ENCODE measurements at places on chromosomes 3 and 15.

DNA sequence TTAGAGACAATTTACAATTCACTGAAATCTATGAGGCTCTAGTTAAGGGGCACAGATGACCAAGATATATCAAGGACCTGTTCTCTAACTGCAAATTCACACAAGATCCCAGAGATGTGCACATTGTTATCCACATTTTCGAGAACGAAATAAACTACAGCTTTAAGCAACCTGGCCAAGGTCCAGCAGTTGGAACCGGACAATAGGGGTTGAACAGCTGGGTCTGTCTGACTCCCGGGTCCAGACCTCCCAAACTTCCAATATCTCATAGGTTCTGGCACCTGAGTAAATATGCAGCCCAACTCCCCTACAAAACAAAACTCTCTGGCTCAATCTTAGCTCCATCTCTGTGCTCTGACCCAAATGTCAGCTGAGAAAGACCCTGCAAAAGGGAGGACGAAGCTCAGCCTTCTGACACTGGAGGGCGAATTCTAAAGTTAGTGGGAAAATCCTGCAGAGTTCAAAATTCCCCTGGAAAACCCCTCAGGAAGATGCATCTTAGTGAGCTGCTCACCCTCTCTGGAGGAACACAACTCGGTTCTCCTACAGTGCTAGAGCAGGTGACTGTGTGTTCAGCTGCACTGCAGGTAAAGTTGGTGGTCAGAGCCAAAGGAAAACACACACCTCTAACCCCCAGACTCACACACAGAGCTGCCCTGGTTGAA lies 14.2 kb upstream of the SPATA12 start:
- DNase-seq = no peak

DNA sequence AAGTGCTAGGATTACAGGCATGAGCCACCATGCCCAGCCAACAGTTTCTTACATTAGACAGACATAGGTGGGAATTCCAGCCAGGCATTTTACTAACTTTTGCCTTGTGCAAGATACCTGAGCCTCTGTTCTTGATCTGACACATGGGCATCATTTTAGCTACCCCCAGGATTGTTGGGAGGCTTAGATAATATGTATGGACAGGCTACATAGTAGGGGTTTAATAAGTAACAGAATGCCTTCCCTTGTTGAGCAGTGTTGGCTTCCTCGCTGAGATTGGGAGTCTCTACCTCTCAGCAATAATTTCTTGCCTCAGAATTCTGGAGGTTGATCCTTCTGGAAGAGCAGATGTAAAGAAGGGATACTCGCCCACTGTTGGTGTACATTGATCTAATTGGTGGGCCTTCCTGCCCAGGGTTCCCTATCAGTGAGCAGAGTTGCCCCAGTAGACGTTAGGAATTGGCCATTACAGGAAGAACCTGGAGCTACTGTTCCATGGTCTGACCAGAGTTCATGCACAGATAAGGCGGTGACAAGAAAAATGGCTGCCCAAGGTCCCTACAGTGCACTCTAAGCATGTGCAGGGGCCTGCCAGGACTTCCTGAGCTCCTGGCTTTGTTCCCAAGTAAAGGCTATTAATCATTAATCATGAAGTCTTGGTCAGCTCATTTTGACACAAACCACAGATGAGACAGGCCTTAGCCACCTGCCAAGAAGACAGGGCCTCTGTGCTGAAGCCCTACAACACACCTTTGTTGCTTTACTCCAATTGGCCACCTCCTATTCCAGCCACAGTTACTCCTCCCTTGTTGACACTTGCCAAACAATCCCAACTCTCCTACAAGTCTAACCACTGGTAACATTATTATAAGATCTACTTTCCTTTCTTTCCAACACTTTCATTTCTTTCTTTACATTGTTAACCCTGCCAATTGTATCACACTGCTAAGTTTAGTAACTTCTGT lies 5.0 kb upstream of the IL17RE start:
- no peak for DNase-seq

DNA sequence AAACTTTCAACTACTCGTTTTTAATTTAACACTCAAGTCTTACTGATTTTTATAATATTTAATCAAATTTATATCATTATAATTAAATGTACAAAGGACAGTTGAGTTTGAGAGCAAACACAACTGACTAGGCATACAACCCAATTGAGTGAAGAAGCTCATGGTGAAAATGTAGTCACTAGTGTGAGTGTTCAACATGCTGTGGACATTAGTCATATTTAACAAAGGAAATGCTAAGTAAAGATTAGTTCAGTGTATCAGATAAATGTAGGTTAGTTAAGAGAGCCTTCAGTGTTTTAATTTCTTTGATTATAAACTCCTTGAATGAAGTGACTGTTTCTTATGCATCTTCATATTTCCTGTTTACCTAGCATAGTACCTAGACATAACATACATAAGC lies 444.2 kb upstream of the GOLIM4 start:
- DNase-seq = no peak

- no peak for DNase-seq
These were observed 68.9 kb downstream of the HERC1 start for GRCh38 chr15:63764804-63765311.

DNA sequence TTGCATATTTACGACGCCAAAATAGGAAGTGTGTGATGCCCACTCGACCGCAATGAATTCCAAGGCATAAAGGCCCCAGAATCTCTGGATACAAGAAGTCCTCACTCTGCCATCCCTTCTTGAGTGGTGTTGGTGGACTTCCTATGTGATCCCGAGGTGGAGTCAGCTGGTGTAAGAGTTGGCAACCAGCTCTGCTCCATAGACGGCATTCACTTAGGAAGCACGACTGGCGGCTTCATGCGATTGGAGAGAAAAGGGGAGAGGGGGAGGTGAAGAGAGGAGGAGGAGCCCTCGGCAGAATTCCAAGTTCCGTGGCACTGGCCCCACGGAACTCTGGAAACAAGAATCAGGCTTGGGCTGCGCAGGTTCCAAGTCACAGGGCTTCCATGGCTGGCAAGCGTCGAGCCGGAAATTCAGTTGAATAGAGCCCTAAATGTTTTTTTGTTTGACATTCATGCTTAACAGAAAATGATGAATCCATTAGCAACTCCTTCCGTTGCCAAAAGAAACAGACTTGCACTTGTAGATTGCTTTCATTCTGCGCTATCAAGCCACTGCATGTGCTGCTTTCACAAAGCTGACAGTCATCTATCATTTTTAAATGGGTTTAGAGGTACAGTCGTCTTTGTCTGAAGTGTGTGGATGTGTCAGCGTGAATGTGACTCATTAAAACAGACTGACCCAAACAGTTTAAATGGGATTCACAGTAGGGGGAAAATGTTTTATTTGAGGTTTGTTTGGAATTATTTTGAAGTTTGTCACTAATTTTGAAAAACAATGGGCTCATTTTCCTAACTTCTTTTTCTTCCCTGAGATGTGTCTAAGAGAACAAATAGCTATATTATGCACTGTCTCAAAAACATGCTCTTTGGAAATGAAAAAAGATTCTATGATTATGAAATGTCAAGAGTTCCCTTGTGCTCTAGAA lies 428.3 kb upstream of the ATP11B start:
- DNase-seq = no peak

GRCh38 chr3:44111482-44111881 lies 130.2 kb upstream of the TOPAZ1 start:
- DNase-seq = no peak

GRCh38 chr3:150237490-150237889 lies 170.6 kb upstream of the TSC22D2 start:
- DNase-seq = no peak

- DNase-seq = no peak
These were observed 67.9 kb upstream of the HEG1 start for GRCh38 chr3:125123451-125124305.

DNA sequence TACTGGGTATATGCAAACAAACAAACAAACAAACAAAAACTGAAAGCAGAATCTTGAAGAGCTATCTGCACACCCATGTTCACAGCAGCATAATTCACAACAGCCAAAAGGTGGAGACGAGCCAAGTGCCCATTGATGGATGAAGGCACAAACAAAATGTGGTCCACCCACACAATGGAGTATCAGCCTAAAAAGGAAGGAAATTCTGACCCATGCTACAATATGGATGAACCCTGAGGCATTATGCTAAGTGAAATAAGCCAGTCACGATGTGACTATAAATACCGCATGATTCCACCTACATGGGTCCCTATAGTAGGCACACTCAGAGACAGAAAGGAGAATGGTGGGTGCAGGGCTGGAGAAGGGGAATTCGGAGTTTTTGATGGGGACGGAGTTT lies 24.1 kb downstream of the XPC start:
- no peak for DNase-seq

GRCh38 chr15:84669726-84670125 lies 11.7 kb upstream of the NMB start:
- no peak for DNase-seq

DNA sequence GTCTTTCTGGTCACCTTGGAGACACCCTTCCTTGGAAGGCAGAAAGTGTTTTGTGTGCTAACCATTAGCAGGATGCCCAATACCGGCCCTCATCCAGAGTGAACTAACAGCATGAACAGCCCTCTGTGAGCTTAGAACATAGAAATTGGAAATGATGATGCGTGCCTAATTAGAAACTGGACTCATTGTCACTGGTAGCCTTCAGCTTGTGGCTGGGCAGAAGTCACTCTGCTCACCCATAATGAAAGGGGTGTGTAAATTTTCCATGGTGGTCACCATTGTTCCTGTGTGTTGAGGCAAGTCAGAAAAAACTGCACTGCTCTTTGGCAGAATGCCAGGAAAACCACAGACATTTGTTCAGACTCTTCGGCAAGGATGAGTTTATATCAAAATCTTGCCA lies 74.7 kb upstream of the CNTN4 start:
- DNase-seq = no peak

DNA sequence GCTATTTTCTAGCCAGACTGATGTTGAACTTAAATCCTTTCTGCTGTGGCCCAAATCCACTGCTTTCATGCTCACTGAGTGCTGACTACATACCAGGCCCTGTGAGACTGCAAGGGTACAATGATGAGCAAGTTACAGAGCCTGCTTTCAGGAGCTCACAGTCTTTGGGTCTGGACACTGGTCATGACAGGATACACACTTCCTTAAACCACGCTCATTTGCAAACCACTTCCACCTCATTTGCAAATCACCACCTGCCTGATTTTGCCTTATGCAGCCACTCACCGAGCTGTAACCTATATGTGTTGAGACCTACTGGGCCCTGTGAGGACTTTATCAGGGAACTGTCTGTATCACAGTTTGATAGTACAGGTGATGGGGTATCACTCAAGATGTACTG lies 50.2 kb upstream of the LRRC58 start:
- DNase-seq = no peak

- DNase-seq = no peak
These were observed 5.3 kb downstream of the RAF1 start for GRCh38 chr3:12658593-12659058.

DNA sequence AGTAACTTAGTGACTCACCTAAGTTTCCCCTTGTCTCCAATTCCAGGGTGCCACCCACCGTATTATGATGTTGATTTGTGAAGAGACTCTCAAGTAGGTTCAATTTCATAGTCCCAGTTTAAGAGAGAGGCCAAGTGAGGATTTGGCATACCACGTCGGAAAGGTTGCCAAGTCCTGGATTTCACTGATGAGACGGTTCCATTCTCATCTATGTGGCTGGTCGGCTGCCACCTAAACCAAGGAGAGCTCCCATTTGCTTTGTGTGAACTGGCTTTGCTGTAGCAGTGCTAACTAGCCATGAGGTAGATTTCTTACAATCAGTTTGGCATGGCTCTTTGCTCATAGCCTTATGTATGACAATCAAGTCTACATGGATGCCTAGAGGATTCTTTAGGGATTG lies 653.6 kb downstream of the NLGN1 start:
- no peak for DNase-seq

- DNase-seq = no peak
These were observed 17.1 kb downstream of the CD80 start for GRCh38 chr3:119542168-119542767.

DNA sequence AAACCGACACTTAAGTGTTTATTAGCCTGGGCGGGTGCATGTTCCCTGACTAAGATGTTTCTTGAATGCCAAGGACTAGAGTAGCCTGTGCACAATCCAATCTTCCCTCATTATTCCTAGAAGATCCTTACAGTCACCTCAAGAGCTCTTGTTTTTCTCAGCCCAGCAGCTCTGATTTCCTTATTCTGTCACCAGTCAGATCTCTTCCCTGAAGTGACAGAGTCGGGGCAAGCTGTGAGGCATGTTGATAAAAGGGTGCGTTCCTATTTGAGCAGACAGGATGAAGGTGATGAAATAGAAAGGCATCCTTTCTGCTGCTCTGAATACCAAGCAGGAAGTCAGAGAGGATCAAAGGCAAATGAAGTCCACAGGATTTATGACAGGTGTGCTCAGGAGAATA lies 125.6 kb upstream of the MCTP2 start:
- no peak for DNase-seq

DNA sequence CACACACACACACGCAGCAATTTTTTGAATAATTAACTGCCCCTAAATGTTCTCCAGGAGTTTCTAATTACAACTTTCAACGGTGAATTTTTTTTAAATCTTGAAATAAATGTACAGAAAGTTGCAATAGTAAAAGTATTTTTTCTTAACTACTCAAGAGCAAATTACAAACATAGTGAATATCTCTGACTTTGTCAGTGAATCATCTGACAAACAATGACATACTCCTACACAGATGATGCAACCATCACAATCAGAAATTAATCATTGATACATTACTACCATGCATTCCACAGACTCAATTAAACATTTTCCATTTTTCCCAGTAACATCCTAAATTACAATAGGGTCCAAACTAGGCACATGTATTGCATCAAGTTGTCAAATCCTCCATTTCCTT lies 597.3 kb downstream of the NAALADL2 start:
- no peak for DNase-seq

- no peak for DNase-seq
These were observed 81.2 kb downstream of the SRGAP3 start for GRCh38 chr3:9168241-9168741.

- DNase-seq = no peak
These were observed at the start of gene GPR87 for GRCh38 chr3:151316267-151316991. TSS of gene GPR87 (minus strand) at chr3:151316820. CDS start at chr3:151300100, 16,720 bp downstream.
